ENCODE measurements at places on chromosomes 7 and 10. TPM values are rescaled to one million over a fixed set of nuclear protein-coding genes. Genes with fewer than 3 reads are reported as not detected.

Gene MYH16
- total RNA-seq: not detected

Gene H2BK1
- not detected for total RNA-seq

Gene ACBD7
- total RNA-seq: not detected

Gene FEZF1
- not detected for total RNA-seq

- DNase-seq: no peak
These were observed 85.9 kb downstream of the ADAM12 start for GRCh38 chr10:126302476-126302756.

GRCh38 chr7:103996017-103996551, 6.6 kb upstream of the RELN start:
- no peak for DNase-seq

DNA sequence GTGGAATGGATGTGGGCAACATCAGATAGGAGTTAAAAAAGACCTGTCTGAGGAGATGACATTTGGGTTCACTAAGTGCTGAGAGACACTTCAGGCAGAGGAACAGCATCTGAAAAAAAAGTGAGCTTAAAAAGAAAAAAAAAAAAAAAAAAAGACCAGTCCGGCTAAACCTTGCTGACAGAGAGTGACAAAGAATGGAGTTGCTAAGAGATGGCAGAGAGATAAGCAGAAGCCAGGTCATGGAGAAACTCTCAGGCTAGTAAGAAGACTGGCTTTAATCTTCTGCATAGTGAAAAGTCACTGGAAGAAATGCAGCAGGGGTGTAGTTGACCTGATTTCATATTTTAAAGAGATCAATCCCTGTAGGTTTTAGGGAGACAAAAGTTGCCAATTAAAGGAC, 711.1 kb upstream of the SEMA3D start:
- DNase-seq: no peak

DNA sequence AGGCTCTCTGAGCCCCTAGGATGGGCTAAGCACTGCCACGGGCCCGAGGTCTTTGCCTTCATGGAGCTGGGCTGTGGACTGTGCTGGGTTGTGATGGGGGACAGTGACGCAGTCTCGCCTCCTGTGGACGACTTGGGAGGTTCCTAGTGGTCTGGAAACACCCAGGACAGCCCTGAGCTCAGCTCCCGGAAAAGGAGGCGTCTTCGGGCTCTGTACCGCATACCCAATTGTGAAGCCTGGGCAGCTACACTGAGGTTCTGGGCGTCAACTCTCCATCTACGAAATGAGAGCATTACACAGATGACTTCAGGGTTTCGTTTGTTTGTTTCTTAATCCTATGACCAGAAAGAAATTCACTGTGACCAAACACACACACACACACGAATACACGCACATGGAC, 79.6 kb upstream of the KAT6B start:
- no peak for DNase-seq

GRCh38 chr7:24877790-24878311, 102.1 kb downstream of the OSBPL3 start:
- DNase-seq: no peak

DNA sequence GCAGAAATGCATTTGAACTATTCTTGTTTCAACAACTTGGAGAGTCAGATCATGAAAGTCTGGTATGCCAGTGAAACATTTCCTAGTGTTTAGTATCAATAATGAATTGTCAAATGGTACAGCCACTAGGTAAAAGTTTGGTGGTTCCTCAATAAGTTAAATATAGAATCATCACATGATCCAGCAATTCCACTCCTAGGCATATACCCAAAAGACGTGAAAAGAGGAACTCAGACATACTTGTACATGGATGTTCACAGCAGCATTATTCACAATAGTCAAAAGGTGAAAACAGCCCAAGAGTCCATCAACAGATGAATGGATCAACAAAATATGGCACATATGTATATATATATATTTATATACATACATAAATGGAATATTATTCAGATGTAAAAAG, 67.0 kb upstream of the HPS1 start:
- no peak for DNase-seq
